ENCODE measurements at places on chromosomes 4 and X.

GRCh38 chrX:131298036-131298435 is 8.9 kb upstream of the IGSF1 start:
- DNase-seq = no peak

DNA sequence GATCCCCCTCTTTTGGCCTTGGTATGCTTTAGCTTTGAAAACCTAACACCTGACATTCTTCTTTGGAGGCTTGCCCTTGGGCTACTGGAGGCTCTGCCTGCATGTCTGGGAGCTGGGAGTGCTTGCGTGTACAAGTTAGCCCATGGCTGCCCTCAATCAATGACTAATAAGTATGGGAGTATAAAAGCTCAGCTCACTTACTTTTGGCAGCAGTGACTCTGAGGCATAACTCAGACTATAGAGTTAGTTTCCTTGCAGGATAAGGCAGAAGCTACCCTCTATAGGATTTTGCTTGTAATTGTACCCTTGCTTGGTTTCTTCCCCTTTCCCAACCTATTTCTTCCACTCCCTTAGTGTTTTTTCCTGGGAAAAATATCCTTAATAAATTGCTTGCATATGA is 247.9 kb downstream of the PPP1R2C start:
- DNase-seq = no peak

DNA sequence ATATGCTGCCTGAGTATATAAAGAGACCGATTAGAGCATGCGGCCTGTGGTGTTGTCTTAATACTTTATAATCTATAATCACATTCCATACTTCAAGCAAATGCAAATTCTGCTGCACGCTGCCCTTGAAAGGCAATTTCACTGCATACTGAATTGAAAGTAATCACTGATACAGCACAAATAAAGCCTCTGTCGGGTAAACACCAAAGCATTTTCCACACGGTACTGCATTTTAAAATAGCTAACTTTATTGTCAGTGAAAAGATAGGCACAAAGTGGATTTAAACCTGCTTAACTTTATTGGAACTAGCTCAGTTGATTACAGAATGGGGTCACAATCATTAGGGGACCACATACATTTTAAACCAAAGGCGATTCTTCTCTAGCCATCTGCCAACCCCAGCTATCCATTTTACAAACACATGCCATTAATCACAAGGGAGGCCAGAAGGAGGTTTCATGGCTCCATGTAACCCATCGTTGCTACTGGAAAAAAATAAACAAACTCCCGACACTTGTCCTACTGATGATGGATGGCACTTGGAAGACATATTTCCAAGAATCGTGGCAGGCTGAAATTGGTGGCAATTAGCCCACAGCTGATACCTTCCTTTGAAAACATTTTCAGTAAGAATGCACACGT is 65.9 kb downstream of the AMOT start:
- DNase-seq = no peak

DNA sequence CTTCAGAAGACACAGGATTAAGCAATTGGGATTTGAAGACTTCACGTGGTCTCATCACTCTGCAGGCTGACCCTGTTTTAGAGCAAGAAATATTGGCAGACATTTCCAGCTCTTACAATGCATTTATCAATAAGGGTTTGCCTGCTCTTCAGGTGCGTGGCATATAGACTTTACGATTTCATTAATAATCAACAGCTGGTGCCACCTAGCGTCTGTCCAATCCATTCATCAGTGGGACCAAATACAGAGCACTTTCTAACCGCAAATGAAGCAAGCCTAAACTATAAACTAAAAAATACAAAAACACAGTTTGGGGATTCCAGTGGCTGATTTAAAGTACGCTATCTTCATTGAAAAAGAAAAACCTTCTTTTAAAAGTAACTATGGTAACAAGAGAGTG is 125.4 kb upstream of the DMD start:
- DNase-seq = peak; percentile 5

GRCh38 chr4:61011051-61011450 is 189.1 kb upstream of the ADGRL3 start:
- DNase-seq = no peak

- DNase-seq = no peak
These were observed 318.6 kb downstream of the OPHN1 start for GRCh38 chrX:68114573-68115129.

DNA sequence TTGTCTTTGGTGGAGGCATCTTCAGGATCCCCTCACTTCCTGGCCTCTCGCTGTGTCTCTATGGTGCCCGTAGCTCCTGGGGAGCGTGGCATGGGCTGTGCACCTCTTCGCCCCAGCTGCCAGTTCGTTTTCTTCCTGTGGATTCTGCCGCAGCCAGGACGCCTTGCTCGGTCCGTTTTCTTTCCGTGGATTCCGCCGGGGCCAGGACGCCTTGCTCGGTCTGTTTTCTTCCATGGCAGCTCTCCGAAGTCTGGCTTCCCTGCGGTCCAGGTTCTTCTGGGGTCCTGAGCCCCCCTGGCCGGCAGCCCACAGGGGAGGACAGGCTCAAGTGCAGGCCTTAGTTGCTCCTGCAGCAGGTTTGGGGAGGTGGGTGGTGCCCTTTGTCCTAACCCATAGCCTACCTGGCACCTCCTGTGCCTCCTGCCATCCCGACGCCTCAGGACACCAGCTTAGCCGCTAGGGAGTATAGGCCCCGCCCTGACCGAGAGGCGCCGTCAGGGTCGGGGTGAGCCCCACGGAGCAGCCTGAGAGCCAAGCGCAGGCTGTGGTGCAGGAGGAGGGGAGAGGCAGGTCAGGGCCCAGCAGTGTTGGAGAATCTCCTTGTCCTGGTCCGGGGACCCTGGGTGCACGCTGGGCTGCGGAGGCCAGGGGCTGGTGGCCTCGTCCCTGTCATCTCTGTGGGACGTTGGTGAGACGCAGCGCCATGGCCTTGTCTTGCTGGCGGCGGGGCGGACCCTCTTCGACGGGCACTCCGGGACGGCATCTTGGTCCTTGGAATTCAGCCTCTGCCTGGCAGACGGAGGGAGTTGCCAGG is 27.1 kb downstream of the UVSSA start:
- DNase-seq = no peak

DNA sequence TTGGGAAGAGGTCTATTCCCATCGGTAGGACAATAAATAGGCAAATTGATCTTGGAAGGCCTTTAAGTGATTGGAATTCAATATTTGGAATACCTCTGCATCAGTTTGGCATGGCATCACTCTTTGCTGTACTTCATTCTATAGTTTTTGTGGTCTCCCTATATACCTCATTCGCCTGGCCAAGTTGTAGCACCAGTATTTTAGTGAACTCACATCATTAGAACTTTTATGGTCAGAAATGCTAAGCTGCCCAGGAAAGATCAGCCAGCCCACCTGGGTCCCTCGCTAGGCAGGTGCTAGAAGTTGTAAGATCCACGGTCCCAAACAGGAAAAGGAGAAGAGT is 40.3 kb downstream of the ZCCHC13 start:
- DNase-seq = no peak

GRCh38 chr4:130808492-130808891 is 1712.5 kb downstream of the C4orf33 start:
- no peak for DNase-seq

DNA sequence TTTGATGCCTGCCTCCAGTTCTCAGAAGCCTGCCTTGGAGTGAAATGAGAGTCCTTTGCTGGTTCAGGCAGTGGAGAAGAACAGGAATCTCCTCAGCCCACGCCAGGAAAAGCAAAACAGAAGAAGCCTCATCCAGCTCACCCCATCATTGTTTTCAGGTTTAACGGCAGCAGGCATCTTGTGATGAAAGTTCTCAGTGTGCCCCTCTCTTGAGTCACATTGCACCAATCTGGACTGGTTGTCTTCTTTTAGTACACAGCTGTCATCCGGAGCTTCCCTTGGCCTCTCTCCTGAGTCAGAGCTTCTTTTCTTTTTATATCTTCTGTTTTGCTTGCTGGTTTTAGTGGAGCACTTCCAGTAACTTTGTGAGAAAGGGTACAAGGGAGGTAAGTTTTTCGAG is 50.9 kb downstream of the TSPAN7 start:
- DNase-seq = no peak

GRCh38 chrX:40012868-40013265 is 84.9 kb downstream of the BCOR start:
- no peak for DNase-seq

DNA sequence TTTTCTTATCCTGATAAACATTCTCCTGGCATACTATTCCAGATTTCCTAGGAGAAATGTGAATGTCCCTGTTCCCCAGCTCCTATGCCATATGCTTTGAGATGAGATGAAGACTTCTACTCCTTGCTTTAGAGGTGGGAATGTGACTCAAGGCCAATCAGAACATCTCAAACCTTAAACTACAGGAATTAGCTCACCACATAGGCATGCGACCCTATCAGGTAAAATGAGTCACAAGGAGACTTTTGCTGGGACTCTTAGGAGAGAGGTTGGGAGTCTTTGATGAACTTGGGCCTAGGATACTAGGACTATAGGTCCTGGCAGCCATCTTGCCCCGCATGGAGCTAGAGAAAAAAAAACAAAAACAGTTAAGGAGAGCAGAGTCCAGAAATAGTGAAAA is 5.8 kb upstream of the USO1 start:
- DNase-seq = no peak

GRCh38 chrX:21873063-21873775 is 17.4 kb downstream of the YY2 start:
- no peak for DNase-seq

- no peak for DNase-seq
These were observed 145.1 kb downstream of the NHS start for GRCh38 chrX:17520016-17520615.

DNA sequence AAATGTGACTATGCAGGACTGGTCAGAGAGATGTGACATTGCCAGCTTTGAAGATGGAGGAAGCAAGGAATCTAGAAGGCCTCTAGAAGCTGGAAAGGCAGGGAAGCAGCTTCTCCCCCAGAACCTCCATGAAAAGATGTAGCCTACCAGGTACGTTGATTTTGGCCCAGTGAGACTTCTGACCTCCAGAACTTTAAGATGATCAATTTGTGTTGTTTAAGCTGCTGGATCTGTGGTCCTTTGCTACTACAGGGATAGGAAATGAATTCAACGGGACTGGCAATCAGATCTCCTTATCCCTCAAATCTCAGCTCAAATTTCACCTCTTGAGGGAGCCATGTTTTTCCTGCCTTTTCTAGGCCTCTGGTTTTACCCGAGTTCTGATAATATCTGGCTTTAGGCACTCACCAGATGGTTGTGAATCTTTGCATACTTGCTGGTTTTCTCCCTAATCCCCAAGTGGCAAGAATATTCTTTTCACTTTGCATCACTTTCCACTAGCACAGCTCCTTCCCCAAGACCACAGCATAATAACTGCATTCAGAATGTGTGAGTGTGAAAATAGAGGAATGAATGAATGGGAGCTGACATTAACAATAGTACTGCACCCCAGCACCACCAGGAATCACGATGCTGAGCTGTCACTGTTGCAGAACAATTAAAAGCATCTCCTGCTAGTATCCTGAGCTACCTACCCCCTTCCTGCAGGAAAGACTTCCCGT is 25.5 kb upstream of the TMSB4X start:
- no peak for DNase-seq

DNA sequence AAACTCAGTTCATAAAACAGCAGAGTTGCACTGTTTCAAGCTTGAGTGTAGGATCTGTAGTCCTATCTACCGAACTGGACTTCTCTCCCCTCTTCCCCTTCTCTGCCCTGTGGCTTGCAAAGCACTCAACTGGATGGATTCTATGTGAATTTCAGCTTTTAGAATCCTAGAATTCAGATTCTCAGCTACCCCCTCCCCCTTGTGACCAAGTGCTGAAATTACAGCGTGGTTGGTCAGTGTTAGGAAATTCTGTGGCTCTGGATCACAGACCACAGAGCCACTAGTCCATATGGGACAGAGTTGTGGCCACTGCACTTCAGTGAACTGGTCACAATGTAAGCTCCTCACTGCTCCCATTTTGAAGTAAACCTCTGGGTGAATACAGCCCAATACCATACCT is 64.6 kb upstream of the TRPC5 start:
- DNase-seq = no peak

GRCh38 chrX:15214588-15214987 is 55.3 kb downstream of the ASB9 start:
- DNase-seq = no peak

DNA sequence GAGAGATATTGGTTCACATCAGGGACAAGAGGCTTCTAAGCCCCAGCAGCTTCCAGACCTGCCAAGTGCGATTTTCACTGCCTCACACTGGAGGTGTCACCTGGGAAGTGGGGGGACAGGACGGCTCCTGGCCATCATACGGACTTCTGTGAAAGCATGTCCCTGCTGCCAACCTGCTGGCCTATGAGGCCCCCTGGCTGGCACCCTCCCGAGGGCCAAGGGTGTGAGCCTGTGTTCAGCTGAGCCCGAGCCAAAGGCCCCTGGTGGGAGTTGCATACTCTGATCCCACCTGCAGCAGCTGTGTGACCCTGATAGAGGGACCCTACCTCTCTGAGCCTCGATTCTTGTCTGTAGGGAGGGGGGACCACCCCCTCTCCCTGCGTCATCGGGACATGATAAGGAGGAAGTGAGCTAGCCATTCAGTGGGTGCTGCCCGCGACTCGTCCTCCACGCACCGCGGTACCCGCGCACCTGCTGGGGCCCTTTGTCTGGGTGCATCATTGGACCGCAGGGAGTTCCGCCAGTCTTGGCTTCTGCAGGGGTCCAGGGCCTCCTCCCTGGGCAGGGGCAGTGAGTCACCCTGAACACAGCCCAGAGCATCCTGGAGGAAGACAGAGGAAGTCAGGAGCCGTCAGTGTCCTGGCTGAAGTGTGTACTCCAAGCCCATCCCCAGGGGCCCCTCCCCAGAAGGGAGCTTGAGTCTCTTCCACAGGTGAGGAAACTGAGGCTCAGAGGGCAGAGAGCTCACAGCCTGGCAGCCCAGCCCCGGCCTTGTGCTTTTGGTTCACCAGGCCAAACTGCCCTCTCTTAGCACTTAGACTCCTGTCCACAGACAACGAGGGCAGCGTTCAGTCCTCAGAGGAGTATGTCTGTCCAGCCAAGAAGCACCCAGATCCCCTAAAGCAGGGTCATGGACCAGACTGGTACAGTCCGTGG is 24.1 kb downstream of the C4orf50 start:
- DNase-seq = no peak

GRCh38 chrX:48493890-48494364 is 14.9 kb upstream of the PORCN start:
- DNase-seq = no peak

DNA sequence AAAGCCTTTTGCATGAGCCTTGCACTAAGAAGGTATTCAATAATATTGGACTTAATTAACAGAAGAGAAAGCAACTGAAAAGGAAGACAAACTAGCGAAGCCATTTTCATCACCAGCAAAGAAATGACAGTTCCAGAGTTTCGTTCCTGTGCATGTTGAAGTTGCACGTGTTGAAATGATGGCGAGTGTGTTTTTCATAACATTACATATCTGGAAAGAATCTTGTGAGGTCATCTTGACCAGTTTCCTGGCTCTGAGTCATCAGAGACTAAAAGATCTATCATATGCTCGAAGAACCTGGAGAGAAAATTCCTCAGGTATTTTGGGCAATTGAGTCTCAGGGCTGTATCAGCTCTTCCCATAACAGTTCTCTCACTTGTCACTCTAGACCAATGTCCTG is 106.2 kb upstream of the MAML3 start:
- no peak for DNase-seq

GRCh38 chr4:46994007-46994405 is 625 bp upstream of the GABRA4 start:
- DNase-seq = no peak
